ENCODE measurements at places on chromosomes 3 and 15. TPM values are rescaled to one million over a fixed set of nuclear protein-coding genes. Genes with fewer than 3 reads are reported as not detected.

DNA sequence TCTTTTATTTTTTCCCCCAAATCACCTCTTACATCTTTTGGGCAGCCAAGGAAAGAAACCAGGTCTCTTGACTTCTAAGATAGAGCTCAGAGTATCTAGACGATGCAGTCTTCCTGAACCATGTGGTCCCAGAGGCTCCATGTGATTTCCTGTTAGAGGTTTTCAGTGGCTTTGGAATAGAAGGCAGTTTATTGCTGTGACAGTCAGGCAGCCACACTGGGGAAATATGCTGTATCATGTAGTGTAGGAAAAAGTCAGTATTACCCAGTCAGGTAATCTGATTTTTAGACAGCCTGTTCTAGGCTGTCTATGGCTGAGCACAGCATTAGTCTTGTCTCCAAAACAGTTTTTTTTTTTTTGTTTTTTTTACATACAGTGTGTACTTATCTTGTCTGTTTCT is 294.3 kb downstream of the THSD4 start:
- H3K4me3 ChIP-seq: no peak overlapping the region
- H3K27ac ChIP-seq: no peak overlapping the region
- H3K4me1 ChIP-seq: peaks cover 9% of the 10 kb centered on the region
- H3K27me3 ChIP-seq: no peaks in the 10 kb centered on the region
- no peaks in the 10 kb centered on the region for H3K36me3 ChIP-seq

- H3K27ac ChIP-seq: peak overlapping the region; percentile 95
- H3K36me3 ChIP-seq: no peaks in the 10 kb centered on the region
- no peak overlapping the region for H3K4me3 ChIP-seq
Observed at GRCh38 chr3:27590437-27591298, 106.5 kb upstream of the SLC4A7 start.

DNA sequence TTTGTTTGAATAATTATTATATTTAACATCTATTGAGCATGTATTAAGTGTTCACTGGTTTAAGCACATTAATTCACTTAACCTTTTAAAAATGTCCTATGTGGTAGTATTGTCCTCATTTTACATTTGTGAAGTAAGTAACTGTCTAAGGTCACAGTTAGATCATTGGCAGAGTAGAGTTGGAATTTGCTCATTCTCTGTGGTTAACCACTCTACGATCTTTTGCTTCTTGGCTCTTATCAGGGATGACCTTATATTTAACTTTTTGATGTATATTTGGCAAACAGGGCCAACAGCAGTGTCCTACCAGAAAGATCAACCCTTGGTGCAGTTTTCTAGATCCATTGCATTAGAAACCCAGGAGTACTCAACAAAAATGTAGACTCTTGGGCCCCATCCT is 34.0 kb downstream of the PXK start:
- no peaks in the 10 kb centered on the region for H3K27me3 ChIP-seq
- no peaks in the 10 kb centered on the region for H3K36me3 ChIP-seq
- peaks cover 6% of the 10 kb centered on the region for H3K4me1 ChIP-seq
- H3K27ac ChIP-seq: no peak overlapping the region

GRCh38 chr3:10470120-10471053 is 35.0 kb downstream of the ATP2B2 start:
- no peak overlapping the region for H3K4me3 ChIP-seq
- H3K27ac ChIP-seq: no peak overlapping the region
- H3K27me3 ChIP-seq: peaks cover 9% of the 10 kb centered on the region
- peak; percentile 12 for DNase-seq
- H3K36me3 ChIP-seq: no peaks in the 10 kb centered on the region

- no peaks in the 10 kb centered on the region for H3K27me3 ChIP-seq
- DNase-seq: no peak
- H3K4me3 ChIP-seq: no peak overlapping the region
- no peaks in the 10 kb centered on the region for H3K36me3 ChIP-seq
- no peak overlapping the region for H3K27ac ChIP-seq
- no peaks in the 10 kb centered on the region for H3K4me1 ChIP-seq
Observed at GRCh38 chr3:16132190-16132589, 42.3 kb upstream of the GALNT15 start.

GRCh38 chr3:99031778-99032177 is 130.3 kb upstream of the DCBLD2 start:
- H3K4me1 ChIP-seq: no peaks in the 10 kb centered on the region
- DNase-seq: no peak

DNA sequence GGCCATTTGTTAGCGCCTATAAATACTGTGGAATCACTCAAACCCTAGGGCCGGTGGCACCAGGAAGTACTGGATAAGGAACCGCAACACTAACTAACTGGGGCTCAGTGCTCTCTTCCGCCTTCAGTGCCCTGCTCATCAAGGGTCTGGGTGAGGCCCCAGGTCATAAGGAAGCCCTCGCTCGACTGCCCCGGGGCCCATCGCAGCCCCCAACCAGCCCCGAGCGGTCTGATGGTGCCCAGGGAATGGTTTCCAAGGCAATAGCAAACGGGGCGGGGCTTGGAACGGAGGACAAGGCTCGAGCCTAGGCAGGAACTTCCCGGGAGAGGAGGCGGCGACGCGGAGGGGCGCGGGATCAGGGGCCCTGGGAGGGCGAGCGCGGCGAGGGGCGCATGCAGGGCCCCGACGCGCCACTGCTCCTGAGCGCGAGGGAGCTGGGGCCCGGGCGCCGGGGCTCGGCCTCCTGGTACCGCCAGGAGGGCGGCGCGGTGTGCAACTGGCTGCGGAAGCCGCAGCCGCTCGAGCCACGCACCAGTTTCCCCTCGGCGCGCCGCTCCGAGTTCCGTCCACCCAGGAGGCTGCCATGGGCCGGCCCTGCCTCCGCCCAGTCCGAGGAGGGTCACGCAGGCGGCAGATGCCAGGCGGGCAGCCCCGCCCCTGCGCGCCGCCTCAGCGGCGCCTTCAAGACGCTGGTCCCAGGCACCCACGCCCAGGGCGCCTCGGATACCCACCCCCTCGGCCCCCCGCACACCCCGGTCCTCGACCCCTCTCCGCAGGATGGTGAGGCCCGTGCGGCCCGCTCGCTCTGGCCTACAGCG is at the start of gene TTLL3:
Gene TTLL3, plus strand, starts transcription at position 648 of the 818 bp plus-strand sequence. CDS start 400 bp downstream, outside the sequence.
- peak within 1 kb of the TSS; percentile 95 for H3K27ac ChIP-seq
- H3K4me3 ChIP-seq: peak within 1 kb of the TSS; percentile 84
- peak; percentile 61 for DNase-seq

DNA sequence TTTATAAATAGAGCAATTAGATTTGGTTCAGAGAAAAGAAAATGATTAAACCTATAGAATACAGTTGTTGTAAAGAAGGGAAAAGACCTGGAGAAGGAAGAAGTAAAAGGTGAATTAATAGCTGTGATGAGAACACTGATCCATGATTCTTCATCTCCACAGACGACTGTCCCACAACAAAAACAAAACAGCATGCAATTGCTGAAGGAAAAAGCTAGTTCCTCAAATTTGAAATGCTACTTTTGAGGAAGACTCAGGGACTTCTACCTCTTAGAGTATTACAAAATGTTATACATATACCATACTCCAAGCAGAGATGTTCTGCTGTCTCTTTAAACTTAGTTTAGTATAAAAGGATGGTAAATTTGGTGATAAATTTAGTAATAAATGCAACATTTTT is 21.5 kb downstream of the ALCAM start:
- no peak overlapping the region for H3K4me3 ChIP-seq
- peaks cover 6% of the 10 kb centered on the region for H3K36me3 ChIP-seq

DNA sequence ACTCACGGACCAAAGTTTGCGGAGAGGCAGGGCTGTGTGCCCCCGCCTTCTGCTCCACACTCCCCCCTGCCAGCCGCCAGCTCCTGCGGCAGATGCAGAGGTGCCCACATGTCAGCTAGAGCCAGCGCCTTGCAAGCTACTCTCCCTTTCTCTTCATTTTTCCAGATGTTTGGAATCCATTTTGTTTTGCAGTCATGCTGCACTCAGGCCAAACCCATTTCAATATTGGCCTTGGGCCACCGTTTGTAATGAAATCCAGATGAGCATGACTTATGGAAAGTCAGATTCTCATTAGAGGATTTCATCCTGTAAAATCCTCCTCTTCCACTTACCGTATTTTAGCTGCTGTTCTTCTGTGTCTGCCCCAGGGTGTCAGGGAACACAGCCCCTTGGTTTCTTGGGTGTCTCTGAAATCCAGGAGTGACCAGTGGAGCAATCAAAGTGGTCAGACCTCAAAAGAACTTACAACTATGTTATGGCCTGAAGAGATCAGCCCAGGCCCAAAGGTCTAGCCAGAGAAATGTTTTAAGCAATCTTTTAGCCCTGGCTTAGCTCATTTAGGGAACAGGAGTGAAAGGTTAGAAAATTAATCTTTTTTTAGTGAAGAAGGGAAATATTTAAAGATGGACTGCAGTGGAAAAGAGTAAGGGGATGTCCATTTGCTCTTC is 65.8 kb downstream of the AAGAB start:
- H3K27ac ChIP-seq: no peak overlapping the region
- H3K27me3 ChIP-seq: peaks cover 5% of the 10 kb centered on the region
- DNase-seq: no peak
- H3K4me1 ChIP-seq: peaks cover 8% of the 10 kb centered on the region
- peaks cover 6% of the 10 kb centered on the region for H3K36me3 ChIP-seq
- no peak overlapping the region for H3K4me3 ChIP-seq

- H3K27me3 ChIP-seq: peaks cover 4% of the 10 kb centered on the region
- H3K4me3 ChIP-seq: no peak overlapping the region
- H3K4me1 ChIP-seq: peaks cover 3% of the 10 kb centered on the region
- no peaks in the 10 kb centered on the region for H3K36me3 ChIP-seq
Observed at GRCh38 chr15:59587085-59587826, 24.3 kb upstream of the GCNT3 start.

GRCh38 chr3:162170581-162170980 is 674.0 kb downstream of the OTOL1 start:
- no peaks in the 10 kb centered on the region for H3K36me3 ChIP-seq
- no peak overlapping the region for H3K4me3 ChIP-seq
- H3K27ac ChIP-seq: no peak overlapping the region
- no peaks in the 10 kb centered on the region for H3K27me3 ChIP-seq

DNA sequence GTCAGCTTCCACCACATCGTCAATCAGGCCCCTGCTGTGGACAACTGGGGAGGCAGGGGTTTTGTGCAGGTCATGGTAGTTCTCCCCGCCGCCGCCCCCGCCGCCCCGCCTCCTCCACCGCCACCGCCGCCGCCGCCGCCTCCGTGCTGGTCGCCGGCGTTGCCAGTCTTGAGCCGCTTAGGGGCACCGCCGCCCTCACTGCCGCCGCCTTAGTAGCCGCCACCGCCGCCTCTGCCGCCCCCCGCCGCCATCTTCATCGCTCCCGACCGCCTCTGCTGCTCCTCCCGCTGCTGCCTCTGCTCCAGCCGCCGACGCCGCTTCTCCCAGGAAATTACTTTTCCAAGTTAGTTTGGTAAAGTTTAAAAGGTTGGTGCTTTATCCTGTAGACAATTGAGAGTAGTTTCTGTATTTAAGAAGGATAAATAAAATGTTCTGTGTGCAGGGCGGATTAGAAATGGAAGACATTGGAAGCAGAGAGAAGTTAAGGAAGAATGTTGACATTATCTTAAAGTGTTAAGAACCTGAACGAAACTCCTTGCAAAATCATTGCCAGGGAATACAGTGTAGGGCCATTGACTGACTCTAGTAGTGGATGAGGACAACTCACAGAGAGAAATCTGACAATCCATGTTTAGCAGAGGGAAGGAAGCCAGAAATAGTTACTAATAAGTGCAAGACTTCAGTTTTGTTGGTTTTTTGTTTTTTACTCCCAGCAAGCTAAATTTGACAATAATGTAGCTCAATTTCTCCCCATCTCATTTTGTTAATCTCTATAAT is 53.0 kb upstream of the GOLGA8A start:
- H3K36me3 ChIP-seq: no peaks in the 10 kb centered on the region
- peaks cover 12% of the 10 kb centered on the region for H3K27me3 ChIP-seq
- DNase-seq: no peak

GRCh38 chr3:10702961-10703740 is 112.9 kb upstream of the SLC6A11 start:
- H3K36me3 ChIP-seq: no peaks in the 10 kb centered on the region
- peak; percentile 54 for DNase-seq
- H3K4me3 ChIP-seq: no peak overlapping the region
- H3K4me1 ChIP-seq: peaks cover 19% of the 10 kb centered on the region
- no peak overlapping the region for H3K27ac ChIP-seq
- H3K27me3 ChIP-seq: peaks cover 14% of the 10 kb centered on the region

DNA sequence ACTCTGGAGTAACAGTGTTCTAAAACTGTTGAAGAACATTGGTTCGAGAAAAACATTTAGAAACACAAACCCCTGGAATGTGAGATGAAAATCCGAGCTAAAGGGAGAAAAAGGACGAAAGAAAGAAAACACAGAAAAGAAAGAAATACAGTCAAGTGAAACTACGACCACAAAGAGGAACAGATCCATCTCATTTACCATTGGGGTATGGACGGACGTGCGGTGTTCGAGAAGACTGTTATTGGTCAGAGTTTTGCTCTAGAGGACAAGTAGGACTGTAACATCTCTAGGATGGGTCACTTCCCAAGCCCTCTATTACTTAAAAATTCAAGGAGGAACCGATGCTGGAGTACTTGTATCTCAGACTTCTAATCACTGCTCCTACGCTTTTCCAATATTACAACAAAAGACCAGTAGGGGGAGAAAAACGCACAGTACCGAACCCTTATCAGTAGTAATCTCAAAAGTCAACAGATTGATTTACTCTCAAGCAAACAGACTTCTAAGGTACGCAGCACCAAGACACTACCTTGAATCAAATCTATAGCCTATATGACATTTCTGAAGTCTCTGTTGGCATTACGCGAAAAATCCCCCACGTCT is 1.1 kb upstream of the PIK3CA start:
- peaks cover 16% of the 10 kb centered on the region for H3K27me3 ChIP-seq
- peaks cover 27% of the 10 kb centered on the region for H3K4me1 ChIP-seq
- no peak overlapping the region for H3K27ac ChIP-seq
- peaks cover 4% of the 10 kb centered on the region for H3K36me3 ChIP-seq
- DNase-seq: peak; percentile 25
- no peak overlapping the region for H3K4me3 ChIP-seq

Gene FMN1
- total RNA-seq: 1.3 TPM

Gene CCDC50
- 63.5 TPM for total RNA-seq

Gene DOCK3
- total RNA-seq: 1.3 TPM

Gene IGSF10
- total RNA-seq: 4.1 TPM

Gene RNU5B-1
- not detected for total RNA-seq

Gene PBRM1
- total RNA-seq: 68.7 TPM

Gene MFN1
- total RNA-seq: 30.7 TPM
